ENCODE measurements at places on chromosomes 3 and 15. TPM values are rescaled to one million over a fixed set of nuclear protein-coding genes. Genes with fewer than 3 reads are reported as not detected.

The CEP19 gene
- total RNA-seq = 8.0 TPM

The PRR23C gene
- not detected for total RNA-seq

The GPR27 gene
- total RNA-seq = 53.0 TPM

GRCh38 chr15:41858756-41859155 is 20.1 kb downstream of the PLA2G4B start:
- no peak for DNase-seq

GRCh38 chr3:104520228-104520655 is 846.5 kb upstream of the ALCAM start:
- no peak for DNase-seq

The GOLGA8K gene
- total RNA-seq = 0.62 TPM

- DNase-seq = peak; percentile 37
Measured at GRCh38 chr3:49411535-49411967, 225 bp downstream of the RHOA start.

The MKRN3 gene
- 25.7 TPM for total RNA-seq

The HTR3E gene
- not detected for total RNA-seq

GRCh38 chr3:112132975-112133448 is at the start of gene GCSAM:
Gene GCSAM, minus strand, starts transcription at chr3:112133248. Its CDS starts 128 bp downstream, at chr3:112133120.
- no peak for DNase-seq

The BFSP2 gene
- total RNA-seq = 1.1 TPM

DNA sequence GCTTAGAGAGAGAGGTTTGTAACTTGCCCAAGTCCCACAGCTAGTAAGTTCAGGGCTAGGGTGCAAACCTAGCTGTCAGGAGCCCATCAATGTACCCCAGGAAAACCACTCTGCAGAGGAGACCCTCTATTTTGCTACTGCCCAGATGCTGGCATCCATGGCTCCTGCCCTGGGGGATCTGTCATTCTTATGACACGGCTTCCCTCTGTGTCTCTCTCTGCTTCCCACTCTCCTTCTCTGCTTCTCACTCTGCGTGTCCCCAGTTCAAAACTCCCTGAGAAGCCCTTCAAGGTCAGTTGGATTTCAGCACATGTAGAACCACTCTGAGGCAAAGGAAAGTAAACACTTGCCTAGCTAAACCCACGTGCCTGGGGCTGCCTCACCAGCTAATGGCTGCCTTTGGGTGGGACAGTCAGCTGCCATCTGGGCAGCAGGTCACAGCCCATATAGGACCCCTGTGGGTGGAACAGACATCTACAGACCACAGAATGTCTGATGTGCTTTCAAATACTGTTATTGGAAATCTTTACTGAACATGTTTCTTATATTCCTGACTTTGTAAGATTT is 29.4 kb upstream of the SLCO2A1 start:
- no peak for DNase-seq

Data from occipital lobe (tissue), 3 donors.